ENCODE measurements at places on chromosomes 1 and 21.

GRCh38 chr1:91152331-91152730 lies 130.5 kb upstream of the ZNF644 start:
- DNase-seq, result no peak

DNA sequence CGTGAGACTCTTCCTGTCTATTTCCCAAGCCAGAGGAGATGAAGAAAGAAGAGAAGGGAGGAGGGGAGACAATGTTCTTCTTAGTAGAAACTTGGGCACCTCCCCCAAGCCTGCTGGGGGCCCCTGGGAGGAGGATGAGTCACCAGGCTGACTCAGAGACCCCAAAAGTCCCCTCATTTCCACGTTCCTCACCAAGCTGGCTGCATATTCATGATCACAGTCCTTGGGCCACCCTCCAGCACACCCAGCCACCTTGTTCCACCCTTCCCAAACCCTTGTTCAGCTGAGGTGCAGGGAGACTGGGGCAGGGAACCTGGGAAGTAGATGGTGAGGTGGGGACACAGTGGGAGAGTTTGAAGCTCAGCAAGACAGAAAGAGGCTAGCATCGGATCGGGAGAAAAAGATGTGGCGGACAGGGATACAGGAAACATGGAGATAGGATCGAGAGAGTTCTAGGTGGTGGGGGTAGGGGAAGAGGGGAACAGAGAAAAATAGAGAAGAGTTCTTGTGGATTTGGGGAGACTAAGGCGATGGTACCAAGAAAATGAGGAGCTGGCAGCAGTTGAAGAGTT lies 712 bp downstream of the RAB13 start:
- DNase-seq, result no peak

DNA sequence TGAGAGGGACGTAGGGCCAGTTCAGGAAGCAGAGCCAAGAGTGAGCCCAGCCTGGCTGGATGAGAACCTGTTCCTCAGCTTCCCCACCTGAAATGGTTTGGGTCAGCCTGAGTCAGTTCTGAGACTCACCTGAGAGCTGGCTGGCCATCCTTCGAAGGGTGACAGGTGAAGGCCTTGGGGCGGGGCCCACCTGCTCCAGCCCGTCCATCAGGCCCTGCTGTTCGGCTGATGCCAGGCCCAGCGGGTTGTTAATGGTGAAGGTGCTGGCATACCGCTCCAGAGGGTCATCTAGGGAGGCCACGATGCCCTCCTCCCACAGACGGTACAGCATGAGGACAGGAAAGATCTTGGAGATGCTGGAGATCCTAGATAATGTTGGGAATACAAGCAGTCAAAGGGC lies 14.1 kb downstream of the LACTBL1 start:
- DNase-seq, result no peak

DNA sequence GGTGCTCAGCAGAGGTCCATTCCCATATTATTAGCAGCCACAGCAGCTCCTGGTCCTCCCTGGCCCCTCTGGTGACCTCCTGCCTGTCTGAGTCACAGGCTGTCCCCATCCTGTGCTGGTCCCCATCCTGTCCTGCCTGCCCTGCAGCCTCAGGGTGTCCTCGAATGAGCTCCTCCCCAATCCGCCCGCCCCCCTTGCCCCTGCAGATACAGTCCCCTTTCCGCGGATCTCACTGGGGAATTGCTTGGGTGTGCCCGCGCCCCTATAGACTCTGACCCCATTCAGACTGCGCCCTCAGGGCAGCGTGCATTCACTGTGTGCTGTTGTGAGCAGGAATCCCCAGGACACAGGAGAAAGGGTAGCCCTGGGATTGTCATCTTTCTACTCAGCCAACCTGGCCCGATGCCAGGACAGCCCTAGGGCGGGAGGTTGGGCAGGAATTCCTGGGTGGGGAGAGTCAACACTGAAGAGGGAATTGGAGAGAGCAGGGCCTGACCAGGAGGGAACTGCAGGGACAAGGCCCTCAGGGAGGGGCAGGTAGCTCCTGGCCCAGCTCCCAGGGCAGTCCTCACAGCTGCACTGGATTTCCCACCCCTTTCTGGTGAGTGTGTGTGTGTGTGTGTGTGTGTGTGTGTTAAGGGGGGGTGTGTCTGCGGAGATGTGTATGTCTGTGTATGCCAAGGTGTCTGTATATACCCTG lies 1.1 kb upstream of the GUCA2A start:
- no peak for DNase-seq

- no peak for DNase-seq
These were observed 76.4 kb upstream of the PRMT6 start for GRCh38 chr1:106980121-106980520.

- DNase-seq, result no peak
These were observed 31.1 kb upstream of the SRP9 start for GRCh38 chr1:225746361-225747179.

GRCh38 chr1:244296447-244296846 lies 155.3 kb downstream of the ADSS2 start:
- no peak for DNase-seq

DNA sequence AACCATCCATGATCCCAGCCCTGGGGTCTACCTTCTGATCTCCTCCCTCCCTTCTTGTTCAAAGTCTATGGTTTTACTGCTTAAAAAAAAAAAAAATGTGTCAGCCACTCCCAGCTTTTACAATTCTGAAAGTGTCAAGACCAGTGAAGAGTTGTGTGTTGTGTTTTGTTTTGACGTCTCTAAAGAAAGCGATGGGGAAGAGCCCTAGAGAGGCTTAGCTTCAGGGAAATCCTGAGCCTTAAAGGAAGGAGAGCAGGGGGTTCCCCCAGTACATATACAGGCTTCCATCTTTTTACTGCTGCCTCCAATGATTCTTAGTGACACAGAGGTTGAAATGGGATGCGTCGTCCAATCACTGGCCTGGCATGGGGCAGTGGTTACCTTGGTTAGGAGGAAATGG lies 13.9 kb upstream of the FMOD start:
- DNase-seq, result no peak

DNA sequence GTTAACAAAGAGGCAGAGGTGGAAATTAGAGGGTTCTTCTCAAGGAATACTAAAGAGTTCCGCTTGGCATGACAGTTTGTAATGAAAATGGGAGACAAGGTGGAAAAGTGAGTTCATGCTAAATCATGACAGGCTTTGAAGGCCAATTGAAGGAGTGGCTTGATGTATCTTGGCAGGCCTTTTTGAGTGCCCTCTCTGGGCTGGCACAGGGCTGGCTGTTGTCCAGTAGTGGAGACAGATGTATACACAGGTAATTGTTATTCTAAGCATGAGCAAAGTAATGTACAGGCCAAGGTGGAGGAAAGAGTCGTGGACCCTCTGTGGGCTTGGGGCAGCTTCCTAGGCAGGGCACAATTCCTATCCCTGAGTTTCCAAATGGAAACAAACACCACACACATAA lies 196.7 kb upstream of the GALNT2 start:
- no peak for DNase-seq

GRCh38 chr21:37737996-37738395 lies 178.3 kb downstream of the KCNJ6 start:
- no peak for DNase-seq

DNA sequence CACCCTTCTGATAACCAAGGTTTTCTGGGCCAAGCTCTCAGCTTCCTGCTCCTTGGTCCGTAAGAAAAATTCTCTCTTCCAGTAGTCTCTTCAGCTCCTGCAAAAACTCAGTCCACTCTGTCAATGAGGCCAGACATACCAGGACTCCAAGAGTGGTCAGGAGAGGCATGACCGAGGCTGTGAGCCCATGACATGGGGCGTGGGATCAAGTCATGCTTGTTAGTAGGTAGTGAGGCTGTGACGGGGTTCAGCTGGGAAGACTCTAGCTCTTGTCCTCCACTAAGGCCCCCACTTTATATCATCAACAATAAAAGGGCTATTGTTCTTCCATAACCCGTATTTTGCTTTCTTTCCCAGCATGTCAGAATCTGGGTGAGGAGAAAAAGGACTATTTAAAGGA lies 10.1 kb upstream of the HCRTR1 start:
- DNase-seq, result no peak

DNA sequence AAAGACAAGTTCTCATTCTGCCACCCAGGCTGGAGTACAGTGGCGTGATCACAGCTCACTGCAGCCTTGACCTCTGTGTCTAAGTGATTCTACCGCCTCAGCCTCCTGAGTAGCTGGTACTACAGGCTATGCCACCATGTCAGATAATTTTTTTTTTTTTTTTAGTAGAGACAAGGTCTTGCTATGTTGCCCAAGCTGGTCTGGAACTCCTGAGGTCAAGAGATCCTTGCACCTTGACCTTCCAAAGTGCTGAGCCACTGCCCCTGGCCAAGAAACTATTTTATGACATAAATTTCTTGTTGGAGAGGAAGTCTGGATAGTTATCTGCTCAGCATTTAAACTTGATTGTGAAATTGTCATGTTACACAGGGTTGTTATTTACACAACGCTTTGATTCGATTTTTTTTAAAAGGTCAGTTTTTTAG lies 2.1 kb downstream of the SCCPDH start:
- no peak for DNase-seq

DNA sequence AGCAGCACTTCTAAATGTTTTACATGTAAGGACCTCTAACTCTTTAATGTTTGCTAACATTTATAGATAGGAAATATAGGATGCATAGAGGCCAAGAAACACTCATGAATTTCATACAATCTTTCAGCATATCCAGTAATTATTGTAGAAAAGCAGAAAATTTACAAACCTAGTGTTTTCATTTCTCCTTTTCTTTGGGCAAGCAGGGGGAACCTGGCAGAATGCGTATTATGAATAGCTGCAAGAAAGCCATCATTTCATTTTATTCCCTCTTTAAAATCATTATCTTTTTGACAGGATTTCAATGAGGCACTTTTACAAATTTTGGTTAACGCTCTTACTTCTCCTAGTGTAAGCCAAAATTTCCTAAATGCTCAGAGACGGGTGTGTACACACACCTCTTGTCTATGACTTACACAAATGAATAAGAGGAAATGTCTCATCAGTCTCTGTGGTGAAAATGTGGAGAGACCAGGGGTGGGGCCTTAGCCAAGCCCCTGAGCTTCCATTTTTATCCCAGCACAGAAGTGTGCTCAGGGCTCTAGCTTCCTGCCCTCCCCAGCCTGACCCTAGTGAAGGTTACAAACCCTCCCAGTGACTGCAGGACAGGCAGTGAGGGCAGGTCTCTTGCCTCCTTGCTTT lies 91.6 kb downstream of the LRRC8C start:
- DNase-seq, result no peak

GRCh38 chr1:245060684-245061374 lies 94.0 kb upstream of the KIF26B start:
- DNase-seq, result no peak

DNA sequence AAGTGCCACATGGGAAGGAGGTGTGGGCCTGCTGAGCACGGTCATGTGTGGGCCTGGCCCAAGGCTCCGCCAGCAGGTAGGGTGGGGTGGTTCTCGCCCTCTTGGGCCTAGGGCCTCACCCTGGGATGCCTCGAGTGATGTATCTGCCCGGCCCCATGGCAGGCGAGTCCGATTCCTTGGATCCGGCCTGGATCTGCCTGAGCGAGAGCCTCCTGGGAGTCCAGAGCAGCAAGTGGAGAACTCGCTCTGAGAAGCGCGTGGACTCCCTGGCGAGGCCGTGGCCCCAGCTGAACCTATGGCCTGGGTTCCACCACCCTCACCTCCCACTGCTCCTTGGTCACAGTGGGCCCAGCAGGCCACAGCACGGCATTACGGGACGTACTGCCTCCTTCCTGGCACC lies 8.2 kb upstream of the TTC34 start:
- DNase-seq, result no peak

DNA sequence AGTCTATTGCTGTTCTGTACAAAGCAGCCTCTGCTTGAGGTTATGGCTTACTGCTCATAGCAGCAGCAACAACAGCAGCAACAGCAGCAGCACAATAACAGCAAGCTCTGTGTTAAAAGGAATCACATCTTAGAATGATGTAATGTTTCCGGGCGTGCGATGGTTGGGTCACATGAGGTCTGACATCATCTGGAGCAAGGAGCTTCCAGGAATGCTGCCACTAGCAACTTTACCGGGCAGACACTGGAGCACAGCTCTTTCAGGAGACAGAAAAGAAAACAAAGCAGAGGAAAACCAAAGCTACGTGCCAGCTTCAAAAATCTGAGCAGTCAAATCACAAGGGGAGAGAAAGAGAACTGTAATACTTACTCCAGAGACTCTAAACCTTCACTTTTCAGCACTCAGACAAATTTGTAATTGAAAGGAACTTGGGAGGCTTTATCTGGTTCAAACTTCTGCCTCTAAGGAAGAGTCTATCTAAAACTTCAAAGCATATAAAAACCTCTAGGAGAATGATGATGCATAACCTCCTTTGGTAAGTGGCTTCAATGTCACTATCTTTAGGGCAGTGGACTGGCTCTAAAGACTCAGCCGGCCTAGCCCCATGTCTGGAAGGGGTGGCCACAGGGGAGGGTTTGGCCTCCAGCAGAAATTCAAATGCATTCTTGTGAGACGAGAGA lies 28.3 kb upstream of the RAB3GAP2 start:
- no peak for DNase-seq

DNA sequence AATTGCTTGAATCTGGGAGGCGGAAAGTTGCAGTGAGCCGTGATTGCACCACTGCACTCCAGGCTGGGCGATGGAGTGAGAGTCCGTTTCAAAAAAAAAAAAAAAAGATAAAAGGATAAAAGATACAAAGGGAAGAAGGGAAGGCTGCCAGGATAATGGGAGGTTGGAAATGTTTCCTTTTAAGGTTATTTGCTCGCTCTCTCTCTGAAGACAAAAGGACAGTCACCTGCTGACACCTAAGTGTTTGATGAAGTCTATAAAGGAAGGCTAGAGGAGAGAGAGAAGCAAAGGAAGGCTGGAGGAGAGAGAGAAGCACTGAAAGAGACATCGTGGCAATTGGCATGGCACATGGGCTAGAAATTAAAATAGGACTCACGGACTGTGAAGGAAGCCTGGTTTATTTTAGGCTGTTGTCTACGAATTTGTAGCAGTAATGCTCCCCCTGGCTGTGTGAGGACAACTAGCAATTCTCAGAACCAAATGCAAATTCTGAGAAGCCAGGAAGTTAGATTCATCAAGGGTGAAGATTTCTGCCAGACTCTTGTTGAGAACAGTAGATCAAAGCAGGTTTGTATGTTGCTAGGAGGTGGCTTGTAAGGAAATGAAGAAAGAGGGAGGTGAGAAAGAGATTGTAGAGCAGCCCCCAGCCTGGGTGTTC lies 154.2 kb downstream of the ZP4 start:
- no peak for DNase-seq

DNA sequence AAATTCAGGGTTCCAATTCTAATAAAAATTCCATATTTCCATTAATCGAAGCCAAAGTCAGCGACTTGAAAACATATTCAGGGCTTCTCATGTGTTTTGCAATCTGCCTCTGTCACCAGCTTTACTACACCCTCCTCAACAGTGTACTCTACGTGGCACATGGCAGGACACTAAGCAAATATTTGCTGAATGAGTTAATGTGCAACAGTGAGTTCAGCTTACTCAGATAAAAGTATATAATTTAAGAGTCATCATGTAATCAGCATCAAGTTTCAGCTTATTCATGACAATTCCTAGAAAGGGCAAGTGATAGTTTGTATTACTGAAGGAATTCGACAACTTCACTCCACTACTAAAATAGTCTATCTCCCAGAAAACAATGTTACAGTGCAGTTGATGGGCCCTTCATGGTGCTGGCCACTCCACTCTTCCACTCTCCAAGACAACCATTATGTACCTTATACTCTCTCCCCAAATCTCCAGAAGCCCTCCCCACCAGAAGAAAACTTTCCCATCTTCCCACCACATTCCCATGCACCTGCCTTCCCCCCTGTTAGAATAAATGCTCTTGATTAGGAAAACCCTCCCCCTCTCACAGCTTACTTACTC lies 97.3 kb downstream of the TTLL7 start:
- DNase-seq, result no peak

GRCh38 chr1:230286166-230286889 lies 139.8 kb downstream of the PGBD5 start:
- no peak for DNase-seq

All from activated naive CD4-positive, alpha-beta T cell (primary cell).